Suprapubic skin (tissue), 4 donors: ENCODE measurements at places on chromosomes 3 and 15. TPM values are rescaled to one million over a fixed set of nuclear protein-coding genes. Genes with fewer than 3 reads are reported as not detected.

GRCh38 chr3:126994661-126995245 lies 11.8 kb downstream of the PLXNA1 start:
- DNase-seq: no peak

MKRN2OS gene
- 1.9 TPM for total RNA-seq

DNA sequence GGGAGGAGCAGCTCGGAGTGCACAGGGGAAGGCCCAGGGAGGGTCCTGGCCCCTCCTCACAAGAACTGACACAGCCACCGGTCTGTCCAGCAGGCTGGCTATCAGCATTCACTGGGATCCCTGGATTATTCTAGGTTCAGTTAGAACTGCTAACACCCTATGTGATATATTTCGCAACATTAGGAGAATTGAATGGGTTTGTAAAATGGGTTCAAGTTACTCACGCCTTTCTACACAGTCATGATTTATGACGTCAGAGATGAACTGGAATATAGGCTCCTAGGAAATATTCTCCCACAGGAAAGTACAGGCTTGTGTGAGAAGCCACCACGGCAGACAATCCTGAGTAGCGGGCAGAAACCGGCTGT lies 969 bp upstream of the BSN start:
- DNase-seq: no peak

GRCh38 chr3:184538666-184539431 lies 22.7 kb upstream of the EPHB3 start:
- DNase-seq: no peak

DNA sequence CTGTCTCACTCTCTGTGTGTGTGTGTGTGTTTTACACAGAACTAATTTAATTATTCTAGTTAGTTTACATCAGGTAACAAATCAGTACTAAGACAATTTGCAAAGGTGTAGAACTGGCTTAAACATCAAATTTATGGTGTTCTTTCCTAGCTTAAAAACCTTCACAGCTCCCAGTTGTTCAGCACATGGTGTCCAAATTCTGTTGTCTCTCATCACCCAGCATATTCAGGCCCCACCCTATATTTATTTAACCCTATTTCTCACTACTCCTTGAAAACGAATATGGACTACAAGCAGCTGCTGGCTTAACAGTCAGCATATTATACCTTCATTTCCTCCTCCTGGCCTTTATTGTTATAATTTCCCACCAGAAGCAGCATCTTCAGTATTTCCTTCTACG lies 1.2 kb downstream of the IL20RB start:
- DNase-seq: no peak

DNA sequence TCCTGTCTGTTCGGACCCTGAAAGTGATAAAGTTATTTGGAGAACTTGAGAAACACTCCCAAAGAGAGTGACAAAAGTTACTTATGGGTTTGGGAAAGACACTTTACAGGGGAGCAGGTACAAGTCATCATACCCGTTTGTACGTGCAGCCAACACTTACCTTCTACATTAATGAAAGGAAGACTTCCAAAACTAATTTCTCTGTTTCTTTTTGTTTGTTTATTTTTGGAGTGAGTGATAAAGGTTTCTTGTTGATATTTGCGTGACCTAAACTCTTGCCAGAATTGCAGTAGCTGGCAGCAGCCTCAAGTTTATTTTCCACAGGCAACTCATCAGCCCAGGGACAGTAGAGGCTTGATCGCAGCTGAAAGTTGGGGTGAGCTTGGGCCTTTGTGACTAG lies 8.4 kb downstream of the ABHD2 start:
- DNase-seq: no peak

ASB14 gene
- total RNA-seq: not detected

P2RY13 gene
- total RNA-seq: 2.0 TPM

DNA sequence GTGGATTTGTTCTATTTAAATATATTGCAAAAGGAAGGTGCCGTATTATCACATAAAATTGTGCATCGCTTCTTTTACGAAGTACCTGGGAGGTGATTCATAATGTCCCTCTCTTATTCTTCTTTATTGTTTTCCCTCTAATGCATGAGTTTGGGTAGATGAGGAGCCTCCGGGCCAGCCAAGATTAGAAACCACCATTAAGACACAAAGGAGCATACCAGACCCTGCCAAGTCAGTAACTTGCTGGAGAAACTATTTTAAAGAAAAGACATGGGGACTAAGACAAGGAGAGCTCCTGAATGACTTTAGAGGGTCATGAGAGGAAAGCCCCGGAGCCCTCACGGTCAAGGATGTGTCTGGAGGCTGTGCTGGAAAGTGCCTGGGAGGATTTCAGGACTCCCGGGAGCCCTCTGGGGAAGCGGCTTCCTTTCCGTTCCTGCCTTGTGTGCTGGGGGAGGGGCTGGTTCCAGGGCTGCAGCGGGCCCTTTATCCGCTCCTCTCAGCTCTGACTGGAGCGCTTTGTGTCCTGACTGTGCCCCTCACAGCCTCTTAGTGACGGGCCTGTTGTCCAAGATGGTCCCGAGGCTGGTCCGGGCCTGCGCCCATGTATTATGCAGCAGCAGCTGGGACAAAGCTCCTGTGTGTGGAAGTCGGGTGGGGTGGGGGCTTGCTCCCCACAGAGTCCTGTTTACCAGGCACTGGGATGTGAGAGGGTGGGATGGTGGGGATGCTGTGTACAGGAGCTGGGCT lies 35.7 kb downstream of the CORO2B start:
- DNase-seq: no peak

DNAJA4 gene
- 115 TPM for total RNA-seq

GRCh38 chr3:136982520-136983138 lies 24.8 kb downstream of the IL20RB start:
- no peak for DNase-seq

DNA sequence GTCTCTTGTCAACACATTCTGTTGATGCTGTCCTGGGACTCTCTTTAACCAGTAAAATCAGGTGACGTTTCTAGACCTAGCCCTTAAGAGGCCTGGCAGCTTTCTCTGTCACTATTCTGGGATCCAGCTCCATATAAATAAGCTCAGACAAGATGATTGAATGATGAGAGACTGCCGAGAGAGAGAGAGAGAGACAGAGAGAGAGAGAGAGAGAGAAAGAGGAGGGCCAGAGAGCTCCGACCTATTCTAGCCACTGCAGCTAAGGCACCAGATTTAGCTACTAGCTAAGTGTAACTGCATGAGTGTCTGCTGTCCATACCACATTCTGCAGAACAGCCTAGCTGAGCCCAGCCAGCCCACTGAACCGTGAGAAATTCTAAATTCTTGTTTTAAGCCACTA lies 36.1 kb upstream of the CTXND1 start:
- no peak for DNase-seq

GRCh38 chr15:82714016-82714415 lies 4.3 kb upstream of the AP3B2 start:
- DNase-seq: no peak

GRCh38 chr3:184345317-184346144 lies 8.1 kb downstream of the FAM131A start:
- DNase-seq: no peak

GRCh38 chr15:86135041-86135440 lies 55.4 kb downstream of the AGBL1 start:
- DNase-seq: no peak

SCN11A gene
- total RNA-seq: 0.10 TPM

DNA sequence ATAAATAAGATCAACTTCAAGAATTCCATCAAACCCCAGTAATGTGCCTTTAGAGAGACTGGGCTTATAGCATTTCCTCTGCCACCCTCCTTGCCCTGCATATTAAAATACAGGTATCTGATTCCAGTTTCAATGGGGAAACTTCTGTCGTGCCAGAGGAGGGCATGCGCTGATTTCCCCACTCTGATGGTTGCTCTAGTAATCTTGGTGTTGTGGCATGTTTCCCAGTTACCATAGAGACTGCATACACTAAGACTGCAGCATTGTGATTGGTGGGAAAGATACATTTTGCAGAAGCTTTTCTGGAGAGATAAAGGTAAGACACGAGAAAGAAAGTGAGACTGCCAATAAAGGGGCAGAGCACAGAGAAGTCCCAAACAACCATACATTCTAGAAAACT lies 225.6 kb downstream of the TIGIT start:
- no peak for DNase-seq

GRCh38 chr3:64138656-64139375 lies 86.5 kb downstream of the PRICKLE2 start:
- DNase-seq: no peak

- DNase-seq: no peak
Measured at GRCh38 chr15:96181873-96182301, 148.6 kb upstream of the NR2F2 start.

DNA sequence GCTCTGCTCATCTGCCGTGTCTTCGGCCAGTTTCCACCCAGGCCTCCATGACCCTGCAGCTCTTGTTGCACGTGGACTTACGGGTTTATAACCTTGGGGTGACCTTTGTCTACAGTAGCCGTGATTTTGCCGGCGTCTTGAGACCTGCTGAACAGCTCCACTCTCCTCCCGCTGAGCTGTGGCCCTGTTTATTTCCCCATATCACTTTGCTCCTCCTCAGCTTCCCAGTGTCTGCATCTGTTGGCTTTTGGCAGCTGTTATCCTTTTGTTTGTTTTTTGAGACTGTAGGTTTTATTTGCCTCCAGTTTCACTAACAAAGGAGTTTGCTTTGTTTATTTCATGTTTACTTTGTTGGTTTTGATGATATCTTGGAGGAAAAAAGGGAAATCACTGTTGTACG lies 29.3 kb upstream of the SLC28A1 start:
- DNase-seq: no peak

- no peak for DNase-seq
Measured at GRCh38 chr3:22907796-22908195, 295.3 kb upstream of the UBE2E2 start.

C3orf85 gene
- not detected for total RNA-seq

DNA sequence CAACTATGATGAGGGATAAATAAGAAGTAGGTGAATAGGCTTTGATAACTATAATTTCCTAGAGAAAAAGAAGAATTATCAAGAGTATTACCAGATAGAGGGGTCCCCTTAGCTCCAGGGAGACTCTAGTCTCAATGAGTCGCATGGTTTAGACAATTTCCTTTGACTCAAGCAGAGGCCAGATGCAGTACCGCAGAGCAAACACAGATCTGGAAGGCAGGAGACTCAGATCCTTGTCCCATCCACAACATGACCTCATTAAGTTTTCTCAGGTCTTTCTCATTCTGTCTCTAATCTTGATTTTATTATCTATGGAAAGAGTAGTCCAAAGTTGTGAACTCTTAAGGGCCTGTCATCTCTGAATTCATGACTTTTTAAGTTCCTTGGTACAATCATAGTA lies 987.9 kb downstream of the NTRK3 start:
- DNase-seq: no peak

DNA sequence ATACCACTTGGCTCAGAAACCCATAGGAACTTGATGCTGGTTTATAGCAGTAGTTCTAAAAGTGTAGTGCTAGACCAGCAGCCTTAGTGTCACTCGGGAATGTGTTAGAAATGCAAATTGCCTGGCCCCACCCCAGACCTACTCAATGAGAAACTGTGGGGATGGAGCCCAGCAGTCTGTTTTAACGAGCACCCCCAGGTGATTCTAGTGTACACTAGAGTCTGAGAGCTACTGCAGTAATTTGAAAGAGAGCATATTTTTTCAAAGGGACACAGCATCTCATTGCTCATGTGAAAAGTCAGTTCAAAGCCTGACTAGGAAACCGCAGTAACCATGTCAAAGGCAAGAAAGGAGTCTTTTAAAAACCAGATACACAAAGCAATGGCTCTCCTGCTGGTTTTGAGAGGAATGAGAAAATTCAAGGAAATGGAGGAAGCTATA lies 313.4 kb downstream of the SQOR start:
- no peak for DNase-seq

GRCh38 chr3:19063936-19064335 lies 84.4 kb upstream of the KCNH8 start:
- DNase-seq: no peak

DNA sequence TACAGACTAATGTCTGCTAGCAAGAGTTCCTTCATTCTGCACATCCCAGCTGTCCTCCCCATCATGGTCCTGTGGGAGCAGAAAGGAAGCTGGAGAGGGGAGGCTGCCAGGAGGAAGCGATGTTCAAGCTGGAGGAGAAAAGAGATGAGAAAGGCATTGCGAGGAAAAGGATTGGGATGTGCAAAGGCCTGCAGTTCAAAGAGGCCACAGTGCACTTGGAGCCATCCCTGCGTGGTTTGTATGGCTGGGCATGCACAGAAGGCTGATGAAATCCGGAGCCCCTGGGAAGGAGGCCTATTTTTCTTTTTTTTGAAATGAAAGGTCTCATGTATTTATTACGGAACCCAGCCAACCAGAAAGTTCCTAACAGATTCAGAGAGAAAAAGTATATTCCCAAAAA lies 22.8 kb downstream of the AMOTL2 start:
- no peak for DNase-seq

ACAD9 gene
- 164 TPM for total RNA-seq

DNA sequence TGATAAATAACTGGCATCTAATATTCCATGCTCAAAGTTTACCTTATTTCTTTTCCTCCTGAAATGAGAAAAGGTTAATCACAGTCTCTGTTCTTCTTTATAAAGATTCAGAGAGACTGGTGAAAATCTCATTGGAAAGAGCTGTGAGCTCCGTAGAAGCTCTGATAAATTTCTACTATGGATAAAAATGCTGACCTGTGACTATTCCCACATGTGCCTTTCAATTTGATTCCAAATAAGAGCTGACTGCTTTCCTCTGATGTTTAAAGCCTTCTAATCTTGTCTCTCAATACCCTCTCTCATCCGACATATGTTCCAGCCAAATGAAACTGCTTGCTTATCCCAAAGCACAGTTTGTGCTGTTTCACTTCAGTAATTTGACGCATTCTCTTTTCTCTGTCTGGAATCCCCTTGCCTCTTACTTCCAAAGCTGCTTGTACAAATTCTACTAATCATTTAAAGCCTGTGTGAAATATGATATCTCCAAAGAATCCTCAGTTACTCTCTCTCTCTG lies 130.1 kb downstream of the RTP4 start:
- DNase-seq: no peak

DNA sequence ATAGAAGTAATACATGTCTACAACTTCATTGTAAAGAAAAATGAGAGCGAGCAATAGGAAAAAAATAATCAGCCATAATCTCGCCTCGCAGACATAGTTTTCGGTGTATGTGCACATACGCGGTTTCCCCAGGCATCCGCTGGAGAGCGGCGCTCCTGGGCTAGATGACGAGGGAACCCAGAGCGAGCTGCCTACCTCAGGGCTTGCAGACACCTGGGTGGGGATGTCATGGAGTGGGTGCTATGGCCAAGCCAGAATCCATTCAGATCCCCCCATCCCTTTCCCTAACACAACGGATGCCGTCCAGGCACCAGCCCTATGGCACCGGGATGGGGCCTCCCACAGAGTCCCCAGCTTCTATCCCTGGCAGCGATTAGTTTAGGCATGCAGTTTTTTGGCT lies 4.5 kb upstream of the CFAP100 start:
- peak; percentile 57 for DNase-seq

SLC38A3 gene
- 1.5 TPM for total RNA-seq

DNA sequence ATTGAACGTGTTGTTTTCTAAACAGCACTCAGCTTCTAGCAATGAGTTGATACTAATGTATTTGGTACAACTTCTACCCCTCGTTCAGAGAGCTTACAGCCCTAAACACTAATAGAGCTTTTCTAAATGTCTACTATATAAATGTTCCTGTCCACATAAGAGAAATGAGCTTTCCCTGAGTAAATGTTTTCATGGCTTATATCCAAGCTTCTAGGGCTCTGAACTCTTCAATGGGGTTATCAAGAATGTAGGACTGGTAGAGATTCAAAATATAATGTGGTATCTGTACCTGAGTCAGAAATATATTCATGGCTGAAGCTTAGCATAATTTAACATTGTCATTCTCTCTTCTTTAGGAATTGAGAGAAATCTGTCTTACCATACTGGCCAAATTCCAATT lies 73.4 kb downstream of the SERPINI1 start:
- DNase-seq: no peak

LTK gene
- 2.8 TPM for total RNA-seq
